HS-27A (cell line): ENCODE measurements at places on chromosomes 13 and 19.

GRCh38 chr13:110914081-110914330 is 863 bp downstream of the ANKRD10 start:
- DNase-seq, result no peak

DNA sequence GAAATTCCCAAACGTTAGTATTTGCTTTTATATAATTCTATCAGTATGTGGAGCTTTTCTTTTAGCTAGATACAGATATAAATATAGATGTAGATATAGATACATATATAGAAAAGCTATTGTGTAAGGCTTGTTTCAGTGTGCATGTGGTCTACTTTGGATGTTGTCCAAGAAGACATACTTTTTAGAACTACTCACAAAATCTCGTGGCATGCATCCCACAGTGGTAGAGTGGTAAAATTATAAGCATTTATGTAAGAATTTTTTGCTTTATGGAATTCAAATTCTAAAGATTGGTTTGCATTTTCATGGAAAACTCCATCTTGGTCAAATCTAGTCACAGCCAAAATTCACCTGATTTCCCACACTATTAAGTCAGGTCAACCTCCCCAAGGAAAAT is 880.4 kb downstream of the EFNB2 start:
- peak; percentile 54 for DNase-seq

- DNase-seq, result no peak
Observed at GRCh38 chr13:41706152-41706551, 248.8 kb downstream of the RGCC start.

DNA sequence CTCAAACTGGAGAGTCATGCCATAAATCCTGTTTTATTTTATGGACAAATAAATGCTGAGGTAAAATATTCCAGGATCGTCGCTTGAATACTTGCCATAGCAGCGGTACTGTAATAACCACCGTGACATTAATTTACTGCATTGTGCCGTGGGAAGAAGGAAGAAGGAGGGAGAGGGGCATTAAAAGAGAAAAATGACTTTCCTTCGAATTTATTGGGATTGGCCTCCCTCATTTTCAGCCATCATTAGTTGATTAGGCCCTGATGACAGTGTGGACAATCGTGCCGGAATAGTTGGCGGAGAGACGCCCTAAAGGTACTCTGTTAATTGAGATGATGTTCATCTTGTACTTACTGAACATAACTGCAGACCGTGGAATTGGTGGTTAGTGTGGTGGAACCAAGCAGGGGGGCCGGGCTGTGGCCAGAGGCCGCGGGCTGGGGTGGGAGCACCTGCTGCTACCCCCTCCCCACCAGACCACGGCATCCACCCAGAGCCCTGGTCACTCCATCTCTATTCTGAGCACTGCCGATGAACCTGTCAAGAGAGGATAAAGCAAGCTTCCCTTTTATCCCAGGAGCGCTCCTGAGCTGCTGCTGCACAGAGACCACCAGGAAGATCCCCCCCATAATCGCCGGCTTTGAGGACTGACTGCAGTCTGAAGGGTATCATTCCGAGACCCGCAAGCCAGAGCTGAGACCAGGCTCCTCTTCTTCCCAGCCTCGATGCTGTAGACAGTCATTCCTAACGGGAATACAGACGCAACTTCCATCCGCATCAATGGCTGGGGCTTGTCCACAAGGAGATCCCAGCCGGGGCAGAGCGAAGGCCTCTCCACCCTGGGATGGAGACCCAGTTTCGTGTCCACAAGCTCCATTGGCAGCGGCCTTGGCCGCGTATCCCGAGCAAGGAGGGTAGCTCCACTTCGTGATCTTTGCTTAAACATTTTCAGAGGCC is 168.3 kb upstream of the TSHZ3 start:
- no peak for DNase-seq

- peak; percentile 53 for DNase-seq
Observed at GRCh38 chr13:113493315-113493951, 2.9 kb upstream of the DCUN1D2 start.

DNA sequence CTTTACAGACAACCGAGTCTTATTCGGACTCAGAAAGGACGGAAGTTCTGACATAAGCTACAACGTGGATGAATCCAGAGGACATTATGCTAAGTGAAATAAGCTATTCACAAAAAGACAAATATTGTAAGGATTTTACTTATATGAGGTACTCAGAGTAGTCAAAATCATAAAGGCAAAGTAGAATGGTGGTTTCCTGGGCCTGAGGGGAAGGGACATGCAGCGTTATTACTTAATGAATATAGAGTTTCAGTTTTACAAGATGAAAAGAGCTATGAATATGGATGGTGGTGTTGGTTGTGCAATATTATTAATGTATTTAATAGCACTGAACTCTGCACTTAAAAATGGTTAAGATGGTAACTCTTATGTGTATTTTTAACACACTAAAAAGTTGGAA is 419.1 kb upstream of the SGCG start:
- no peak for DNase-seq

- DNase-seq, result no peak
Observed at GRCh38 chr19:42421101-42421500, 6.1 kb downstream of the LIPE start.

DNA sequence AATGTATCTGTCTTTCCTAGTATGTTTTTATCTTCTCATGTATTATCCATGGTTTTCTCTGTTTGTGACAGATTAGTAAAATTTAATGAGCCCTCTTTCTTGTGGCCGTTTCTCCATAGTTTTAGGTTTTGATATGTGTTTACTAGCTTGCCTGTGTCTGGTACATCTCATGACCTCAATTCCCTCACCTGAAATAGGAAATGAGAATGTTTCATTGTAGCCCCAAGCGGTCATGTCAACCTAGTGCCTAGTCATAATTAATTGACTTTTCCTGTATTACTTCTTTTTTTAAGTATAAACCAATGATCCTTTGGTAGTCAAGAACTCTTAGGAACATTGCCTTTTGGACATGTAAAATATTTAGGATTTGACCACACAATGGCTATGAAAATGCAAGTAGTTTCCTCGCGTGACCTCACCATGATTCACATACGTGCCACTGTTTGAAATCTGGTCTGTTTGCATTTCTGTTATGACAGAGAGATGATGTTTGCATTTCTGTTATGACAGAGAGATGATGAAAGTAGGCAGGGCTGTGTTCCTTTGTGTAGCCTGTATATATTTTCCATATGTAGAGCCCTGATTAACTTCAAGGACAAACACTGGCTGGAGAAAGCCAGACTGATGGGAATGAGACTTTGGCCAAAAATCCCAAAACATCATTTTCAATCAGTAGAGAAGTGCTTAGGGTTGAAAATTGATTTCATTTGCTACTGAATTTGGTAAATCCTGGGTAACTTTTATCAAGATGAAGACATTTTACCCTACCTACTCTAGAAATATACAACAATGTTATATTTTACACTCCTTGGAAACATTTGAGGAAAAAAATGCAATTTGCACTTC is 104.8 kb downstream of the TNFRSF19 start:
- peak; percentile 9 for DNase-seq

DNA sequence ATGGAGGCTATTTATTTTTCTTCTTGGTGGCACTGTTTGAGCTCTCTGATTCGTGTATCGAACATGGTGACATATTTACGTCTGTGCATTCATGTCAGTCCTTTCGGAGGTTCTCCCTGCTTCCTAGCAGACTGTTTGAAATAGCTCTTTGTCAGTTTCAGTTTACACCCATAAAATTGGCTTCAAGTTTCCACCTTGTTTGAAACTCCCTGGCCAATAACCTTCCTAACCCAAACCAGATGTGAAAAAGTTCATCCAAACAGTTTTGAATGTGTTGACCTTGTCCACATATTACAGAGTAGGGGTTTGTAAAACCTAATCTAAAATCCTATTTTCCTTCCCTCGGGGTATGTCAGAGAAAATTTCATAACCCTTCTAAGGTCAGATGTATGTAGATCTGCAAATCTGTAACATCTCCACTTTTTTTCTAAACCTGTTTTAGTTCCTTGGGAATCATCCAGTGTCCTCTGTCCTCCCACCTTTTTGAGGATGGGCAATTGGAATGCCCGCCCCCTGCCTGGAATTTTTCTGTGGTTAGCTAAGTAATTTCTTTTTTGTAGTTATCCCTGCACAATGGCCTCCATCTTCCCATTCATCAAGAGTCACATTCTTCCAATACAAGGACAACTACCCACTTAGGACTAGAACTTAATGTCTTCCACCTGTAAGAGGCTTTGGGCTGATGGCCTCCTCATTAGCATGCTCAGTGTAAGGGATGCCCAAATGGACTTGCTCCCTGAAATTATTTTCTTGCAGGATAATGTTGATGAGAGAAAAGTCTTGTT is 499.8 kb downstream of the GPC6 start:
- no peak for DNase-seq

- DNase-seq, result peak; percentile 22
Observed at GRCh38 chr19:51473009-51473707, 5.2 kb upstream of the CEACAM18 start.

GRCh38 chr13:51541809-51542258 is 42.4 kb upstream of the WDFY2 start:
- no peak for DNase-seq

DNA sequence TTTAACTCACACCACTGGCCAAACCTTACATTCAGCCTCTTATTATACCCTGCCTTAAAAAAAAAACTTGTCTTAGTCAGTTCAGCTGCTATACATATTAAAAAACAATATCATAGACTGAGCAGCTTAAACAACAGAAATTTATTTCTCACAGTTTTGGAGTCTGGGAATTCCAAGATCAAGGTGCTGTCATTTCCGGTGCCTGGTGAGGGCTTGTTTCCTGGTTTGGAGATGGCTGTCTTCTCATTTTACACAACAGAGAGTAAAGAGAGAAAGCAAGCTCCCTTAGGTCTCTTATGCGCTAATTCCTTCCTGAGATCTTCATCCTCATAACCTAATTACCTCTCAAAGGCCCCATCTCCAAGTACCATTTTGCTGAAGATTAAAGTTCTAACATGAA is 769.2 kb downstream of the DIAPH3 start:
- no peak for DNase-seq

DNA sequence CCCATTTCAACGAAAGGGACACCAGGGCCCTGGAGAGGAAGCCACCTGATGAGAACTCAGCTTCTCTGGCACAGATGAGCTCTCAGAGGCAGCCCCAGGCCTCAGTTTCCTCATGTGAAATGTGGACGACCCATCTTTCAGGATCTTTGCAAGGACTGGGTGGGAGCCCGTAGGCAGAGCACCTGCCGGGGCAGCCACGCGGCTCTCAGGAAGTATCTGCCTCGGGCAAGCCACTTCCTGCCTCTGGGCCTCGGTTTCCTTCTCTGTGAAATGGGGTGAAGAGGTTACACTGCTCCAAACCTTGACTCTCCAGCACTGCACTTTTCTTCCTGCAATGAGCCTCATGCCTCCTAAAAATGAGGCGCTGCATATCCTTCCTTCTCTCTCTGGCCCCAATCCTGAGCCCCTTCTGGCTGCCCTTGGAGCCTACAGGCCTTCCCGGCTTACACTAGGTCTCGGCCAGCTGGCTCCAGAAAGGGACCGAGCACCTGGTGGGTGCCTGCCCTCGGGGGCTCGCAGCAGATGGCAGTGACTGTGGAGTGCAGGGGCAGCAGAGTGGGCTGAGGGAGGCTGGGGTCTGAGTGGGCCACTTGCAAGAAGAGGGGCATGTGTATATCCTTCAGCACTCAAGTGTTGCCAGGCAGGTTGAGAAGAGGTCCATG is 3.5 kb downstream of the SSBP4 start:
- no peak for DNase-seq

DNA sequence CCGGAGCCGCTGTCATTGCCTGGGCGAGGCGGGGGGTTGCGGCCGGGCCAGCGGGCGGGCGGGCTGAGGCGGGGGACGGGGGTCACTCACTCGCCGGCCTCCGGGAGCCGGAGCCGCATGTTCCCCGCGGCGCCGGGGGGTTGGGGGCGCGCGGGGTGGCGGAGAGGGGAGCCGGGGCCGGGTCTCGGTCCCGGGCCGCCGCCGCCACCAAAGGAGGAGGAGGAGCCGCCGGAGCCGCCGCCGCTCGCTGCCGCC is 149 bp downstream of the MED26 start:
- DNase-seq, result no peak
